Stimulated activated CD8-positive, alpha-beta memory T cell treated with anti-CD3 and anti-CD28 coated beads, Interleukin-7, amount 100 ng/mL, for 1 hour (primary cell): ENCODE measurements at places on chromosomes 12 and 14.

DNA sequence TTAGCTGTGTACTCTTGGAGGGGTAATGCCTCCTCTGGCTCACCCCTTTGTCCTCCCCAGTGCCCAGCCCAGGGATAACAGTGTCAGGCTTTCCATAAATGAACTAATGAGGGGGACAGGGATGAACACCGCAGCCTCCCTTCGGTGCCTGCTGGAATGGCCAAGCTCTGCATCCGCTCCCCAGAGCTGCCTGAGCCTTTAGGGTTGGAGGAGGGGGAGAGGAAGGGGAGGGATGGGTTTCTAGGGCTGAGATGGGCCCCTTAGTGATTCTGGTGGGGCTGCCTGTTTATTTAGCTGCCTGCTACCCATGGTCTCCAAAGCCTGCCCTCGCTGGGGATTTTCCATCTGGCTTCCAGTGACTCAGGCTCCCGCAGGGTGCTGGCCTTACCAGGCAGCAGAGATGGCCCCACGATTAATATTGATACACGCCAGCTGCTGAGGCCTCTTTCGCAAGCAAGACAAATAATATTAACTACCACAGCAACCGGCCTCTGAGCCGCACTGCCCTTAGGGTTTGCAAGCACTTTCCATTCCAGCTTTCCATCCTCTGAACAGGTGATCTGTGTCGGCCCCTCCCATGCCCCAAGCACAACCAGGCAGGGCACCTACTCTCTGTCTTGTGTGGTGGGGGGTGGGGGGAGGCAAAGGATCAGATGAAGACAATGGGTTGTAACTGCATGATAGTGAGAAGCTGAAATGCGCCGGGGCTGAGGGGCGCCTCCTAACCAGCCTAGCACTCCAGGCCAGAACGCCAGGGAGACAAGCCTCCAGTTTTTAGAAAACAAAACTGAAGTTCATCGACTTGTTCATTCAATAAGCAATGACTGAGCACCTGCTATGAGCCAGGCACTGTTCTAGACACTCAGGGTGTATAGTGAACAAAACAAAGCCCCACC, 56.7 kb downstream of the C14orf132 start:
- DNase-seq, result no peak

DNA sequence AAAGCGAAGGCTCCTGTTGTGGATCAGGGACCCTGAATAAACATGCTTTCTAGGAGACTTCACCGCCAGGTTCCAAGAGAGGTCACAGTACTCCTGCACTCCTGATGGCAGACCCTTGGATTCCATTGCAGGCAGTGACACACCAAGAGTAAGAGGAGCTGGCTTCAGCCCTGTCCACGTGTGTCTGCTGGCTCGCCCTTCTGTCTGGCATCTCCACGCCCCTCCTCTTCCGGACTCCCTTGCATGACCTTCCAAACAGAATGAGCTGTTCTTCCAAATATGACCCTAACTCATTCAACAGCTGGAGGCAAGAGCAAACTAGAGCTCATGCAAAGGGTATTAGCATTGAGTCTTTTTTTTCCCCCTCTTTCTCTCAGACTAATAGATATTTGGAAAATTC, 233.0 kb upstream of the PLEKHG7 start:
- DNase-seq, result no peak

GRCh38 chr14:56703947-56704346, 106.3 kb downstream of the OTX2 start:
- no peak for DNase-seq

GRCh38 chr14:103881268-103882201, 34.2 kb upstream of the PPP1R13B start:
- no peak for DNase-seq

DNA sequence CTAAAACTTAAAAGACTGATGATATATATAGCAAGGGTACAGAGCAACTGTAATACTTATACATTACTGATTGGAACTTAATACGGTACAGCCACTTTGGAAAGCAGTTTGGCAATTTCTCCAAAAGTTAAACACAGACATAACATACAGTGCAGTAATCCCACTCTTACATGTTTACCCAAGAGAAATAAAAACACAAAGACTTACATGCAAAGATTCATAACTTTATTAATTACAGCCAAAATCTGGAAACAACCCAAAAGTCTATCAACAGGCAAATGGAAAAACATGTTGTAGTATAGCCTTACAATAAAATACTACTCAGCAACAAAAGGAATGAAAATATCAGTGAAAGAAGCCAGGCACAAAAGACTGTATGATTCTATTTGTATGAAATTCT, 84.6 kb downstream of the GARIN6 start:
- no peak for DNase-seq

DNA sequence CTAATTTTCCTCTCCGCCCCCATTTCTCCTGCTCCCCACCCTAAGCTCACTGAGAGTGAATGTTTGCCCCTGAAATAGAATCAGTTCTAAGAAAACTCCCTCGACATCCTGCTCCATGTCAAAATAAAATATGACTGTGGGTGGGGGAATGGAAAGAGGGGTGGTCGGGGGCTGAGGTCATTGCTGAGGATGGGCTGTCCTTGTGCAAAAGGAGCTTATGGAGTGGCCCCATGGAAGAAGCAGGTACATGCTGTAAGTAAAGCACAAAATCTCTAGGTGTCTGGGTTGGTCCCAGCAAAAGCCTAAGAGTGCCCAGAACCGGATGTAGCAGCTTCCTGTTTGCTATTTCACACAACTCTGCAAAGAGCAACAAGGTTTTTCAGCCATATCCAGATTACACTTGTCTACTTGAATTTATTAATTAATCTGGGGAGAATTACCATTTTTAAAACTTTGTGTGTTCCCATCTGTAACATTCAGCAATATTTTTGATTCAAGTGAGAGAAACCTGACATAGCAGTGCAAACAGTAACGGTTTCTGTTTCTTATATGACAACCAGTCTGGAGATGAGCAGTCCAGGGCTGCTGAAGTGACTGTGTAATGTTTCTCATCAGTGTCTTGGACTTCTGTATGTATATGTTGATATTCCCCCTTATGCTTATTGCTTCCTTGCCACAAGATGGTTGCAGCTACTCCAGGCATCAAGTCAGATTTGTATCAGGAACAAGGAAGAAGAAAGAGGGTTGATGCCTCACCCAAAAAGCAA, 40.4 kb upstream of the GZMB start:
- no peak for DNase-seq

DNA sequence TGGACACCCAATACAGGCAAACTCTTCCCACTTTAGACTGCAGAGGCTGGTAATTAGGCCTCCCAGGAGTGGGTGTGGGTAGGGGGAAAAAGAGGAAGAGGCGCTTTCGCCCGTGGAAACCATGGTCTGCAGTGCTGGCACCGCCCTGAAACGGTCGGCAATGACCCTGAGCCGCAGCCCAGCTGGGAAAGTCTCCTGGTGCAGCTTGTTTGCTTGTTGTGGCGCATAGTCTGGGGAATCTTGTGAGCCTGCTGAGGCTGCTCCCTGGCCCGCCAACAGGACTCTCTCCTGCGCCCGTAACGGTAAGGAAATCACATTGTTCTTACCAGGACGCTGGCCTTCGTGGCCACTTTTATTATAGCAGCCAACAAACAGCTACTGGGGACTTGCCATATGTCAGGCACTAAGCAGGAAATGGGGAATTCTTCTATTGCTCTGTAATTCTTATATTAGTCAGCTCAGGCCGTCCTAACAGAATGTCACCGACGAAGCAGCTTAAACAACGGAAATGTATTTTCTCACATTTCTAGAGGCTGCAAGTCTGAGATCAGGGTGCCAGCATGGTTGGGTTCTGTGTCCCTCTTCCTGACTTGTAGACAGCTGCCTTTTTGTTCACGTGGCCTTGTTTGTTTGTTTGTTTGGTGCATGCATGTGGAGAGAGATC, 52.5 kb upstream of the RIN3 start:
- DNase-seq, result no peak

DNA sequence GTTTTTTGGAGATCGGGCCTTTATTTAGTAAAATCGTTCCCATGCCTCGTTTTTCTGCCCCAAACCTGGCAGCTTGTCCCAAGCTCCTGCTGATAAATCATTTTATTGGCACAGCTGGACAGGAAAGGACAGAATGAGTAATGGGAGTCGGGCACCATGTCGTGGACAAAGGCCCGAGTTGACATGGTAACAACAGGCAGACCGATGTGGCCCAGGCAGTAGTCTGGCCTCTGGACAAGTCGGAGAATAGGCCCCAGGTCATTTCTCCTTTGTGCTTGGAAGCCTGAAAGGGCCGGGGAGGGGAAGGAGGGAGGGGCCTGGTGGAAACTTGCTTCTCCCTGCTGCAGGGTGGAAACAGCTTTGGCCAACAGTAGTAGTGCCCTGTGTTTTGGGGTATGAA, 234.9 kb downstream of the SUDS3 start:
- DNase-seq, result no peak

DNA sequence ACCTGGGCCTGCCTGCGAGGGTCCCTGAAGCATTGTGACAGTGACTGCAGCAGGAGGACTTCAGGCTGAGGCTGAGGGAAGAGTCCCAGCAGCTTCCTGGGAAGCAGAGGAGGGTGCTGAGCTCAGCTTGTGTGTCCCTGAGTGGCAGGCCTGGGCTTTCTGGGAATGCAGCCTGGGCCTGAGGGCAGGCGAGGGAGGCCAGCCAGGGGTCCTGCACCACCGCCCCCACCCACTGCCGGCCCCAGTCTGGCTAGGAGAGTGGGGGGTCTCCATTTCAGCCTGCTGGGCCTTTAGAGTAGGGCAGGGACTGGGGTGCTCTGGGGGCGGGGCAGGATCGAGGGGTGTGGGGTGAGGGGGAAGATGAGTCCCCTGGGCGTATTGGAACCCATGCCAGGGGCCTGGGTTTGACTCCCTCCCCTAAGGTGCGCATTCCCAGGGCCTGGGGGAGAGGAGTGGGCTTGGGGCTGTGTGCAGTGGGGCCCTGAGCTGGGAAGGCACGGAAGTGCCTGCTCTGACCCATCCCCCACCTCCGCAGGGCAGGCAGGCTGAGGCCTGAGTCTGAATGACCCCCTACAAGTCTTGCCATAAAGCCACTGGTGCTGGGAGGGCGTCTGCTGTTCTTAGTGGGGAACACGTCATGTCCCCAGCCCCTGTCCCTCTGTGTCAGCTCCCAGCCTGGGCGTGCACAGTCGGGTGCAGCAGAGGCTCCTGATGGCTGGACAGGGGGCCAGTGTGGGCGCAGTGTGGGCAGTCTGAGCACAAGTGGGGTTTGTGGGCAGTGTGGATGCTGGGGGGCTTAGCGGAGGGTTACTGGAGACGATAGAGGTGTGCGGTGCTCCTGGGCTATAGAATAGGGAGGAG, 46.4 kb downstream of the KRT80 start:
- no peak for DNase-seq

- DNase-seq, result no peak
These were observed 60.4 kb upstream of the PTHLH start for GRCh38 chr12:28032811-28033537.

- DNase-seq, result no peak
These were observed 66.3 kb downstream of the CKB start for GRCh38 chr14:103456167-103456835.

DNA sequence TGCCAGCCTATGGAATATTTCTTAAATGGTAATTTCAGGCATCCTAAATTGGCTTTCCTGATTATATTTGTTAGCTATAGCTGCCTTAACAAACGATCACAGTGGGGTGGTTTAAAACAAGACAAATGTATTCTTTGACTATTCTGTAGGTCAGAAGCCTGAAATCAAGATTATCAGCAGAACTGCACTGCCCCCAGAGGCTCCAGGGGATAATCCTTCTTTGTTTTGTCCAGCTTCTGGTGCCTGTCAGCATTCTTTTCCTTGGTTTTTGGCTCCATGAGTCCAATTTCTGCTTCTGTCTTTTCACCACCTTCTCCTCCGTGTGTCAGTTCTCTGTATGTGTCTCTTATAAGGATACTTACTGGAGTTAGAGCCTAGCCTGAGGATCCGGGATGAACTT, 1282.2 kb upstream of the USP15 start:
- no peak for DNase-seq

GRCh38 chr12:67592228-67593011, 56.1 kb upstream of the DYRK2 start:
- DNase-seq, result no peak

- DNase-seq, result no peak
These were observed 26.0 kb upstream of the TMTC2 start for GRCh38 chr12:82660541-82661325.

DNA sequence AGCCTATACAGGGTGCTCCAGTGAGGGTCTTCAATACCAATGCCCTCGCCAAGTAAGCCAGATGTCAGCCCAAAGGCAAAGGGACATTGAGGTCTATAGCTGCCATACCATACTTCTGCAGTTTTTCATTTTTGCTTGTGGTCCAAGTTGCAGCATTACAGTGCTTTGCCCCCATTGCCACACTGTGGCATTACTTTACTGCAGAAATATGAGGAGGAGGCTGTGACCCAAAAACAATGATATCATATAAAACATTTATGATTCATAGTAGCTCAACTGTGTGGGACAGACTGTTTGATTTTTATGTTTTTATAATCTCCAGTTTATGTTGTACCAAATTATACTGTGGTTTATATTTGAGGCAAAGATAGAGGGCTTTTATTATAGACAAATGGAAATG, 64.1 kb downstream of the KIAA0586 start:
- DNase-seq, result no peak

DNA sequence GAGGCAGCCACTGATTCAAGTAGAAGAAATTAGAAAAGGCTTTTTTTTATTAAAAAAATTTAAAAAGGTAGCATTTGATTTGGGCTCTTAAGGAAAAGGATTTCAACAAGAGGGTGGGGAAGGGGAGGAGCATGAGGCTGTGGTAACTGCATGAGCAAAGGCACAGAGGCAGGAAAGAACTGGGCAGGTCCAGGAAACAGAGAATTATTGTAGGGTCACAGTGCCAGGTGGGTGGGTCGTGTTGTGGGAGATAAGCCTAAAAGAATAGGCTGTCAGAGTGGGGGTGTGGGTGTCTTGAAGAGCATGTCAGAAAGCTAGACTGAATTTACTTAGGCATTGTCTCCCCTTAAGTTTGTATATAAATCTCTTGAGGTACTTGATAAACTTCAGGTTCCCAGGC, 7.8 kb downstream of the LIMA1 start:
- DNase-seq, result no peak

- DNase-seq, result no peak
These were observed 252.5 kb upstream of the TMPO start for GRCh38 chr12:98262902-98263301.

GRCh38 chr12:57299514-57300016, 48.6 kb upstream of the STAC3 start:
- no peak for DNase-seq

- DNase-seq, result no peak
These were observed 11.6 kb downstream of the FBXW8 start for GRCh38 chr12:116922194-116922897.

- DNase-seq, result no peak
These were observed 265.7 kb upstream of the MGAT4C start for GRCh38 chr12:86521870-86522269.

DNA sequence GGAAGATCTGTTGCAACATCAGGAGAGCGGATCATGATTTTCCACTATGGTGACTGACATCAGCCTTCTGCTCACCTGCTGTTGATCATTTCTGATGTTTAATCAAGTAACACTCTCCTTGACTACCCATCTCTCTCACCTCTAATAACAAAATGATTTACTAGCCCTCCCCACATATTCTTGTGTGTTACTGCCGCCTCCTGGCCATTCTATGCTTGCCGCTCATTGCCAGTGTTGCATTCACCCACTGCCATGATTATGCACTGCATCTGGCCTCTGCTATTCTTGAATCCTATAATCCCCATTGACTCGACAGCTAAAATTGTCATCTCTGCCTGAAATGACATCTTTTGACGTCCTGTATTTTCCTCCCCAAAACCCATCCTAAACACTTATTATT, 113.8 kb downstream of the RERGL start:
- DNase-seq, result no peak
